ENCODE measurements at places on chromosomes 3 and 15. TPM values are rescaled to one million over a fixed set of nuclear protein-coding genes. Genes with fewer than 3 reads are reported as not detected.

DNA sequence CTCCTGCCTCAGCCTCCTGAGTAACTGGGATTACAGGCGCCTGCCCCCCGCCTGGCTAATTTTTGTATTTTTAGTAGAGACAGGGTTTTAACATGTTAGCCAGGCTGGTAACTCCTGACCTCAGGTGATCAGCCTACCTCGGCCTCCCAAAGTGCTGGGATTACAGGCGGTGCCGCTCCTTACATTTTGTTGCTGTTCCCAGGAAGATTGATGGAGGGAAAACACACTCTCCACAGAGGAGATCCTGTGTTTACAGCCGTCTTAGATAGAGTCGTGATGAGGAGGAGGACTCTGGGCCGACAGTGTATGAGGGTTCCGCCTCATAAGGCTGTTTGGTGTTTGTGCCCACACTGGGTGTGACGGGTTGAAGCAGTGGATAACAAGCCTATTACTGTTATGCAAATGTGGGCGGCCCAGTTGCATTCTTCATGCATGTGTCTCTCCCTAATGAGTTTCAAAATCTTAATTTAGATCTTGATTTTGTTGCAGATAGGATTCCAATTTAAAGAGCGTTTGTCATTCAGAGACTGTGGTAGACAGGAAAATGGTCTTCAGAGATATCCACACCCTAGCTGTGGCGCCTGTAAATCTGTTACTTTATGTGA, 60.0 kb downstream of the APBA2 start:
- no peak for DNase-seq

The GOLGA6D gene
- 0.32 TPM for polyA plus RNA-seq

GRCh38 chr3:124935264-124935663, 713 bp upstream of the MUC13 start:
- DNase-seq, result no peak

DNA sequence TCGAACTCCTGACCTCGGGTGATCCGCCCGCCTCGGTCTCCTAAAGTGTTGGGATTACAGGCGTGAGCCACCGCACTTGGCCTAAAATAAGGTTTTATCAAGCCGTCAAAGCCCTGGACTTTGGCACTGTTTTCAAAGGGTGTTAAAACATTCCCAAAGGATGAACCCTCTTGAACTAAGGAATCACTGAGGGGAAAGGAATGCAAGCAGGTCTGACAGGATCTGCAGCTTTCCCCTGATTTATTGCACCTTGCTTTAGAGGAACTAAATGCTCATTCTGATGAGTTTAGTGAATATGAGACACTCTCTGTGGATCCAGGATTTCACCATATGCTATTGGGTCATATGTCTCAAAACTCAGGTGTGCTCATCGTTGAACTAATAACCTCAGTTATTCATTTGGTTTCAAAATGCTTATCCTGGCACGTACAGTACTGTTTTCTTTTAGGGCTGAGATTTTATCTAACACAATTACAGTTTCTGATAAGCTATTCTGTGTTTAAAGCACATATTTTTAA, 63.0 kb upstream of the TSC22D2 start:
- peak; percentile 63 for DNase-seq

DNA sequence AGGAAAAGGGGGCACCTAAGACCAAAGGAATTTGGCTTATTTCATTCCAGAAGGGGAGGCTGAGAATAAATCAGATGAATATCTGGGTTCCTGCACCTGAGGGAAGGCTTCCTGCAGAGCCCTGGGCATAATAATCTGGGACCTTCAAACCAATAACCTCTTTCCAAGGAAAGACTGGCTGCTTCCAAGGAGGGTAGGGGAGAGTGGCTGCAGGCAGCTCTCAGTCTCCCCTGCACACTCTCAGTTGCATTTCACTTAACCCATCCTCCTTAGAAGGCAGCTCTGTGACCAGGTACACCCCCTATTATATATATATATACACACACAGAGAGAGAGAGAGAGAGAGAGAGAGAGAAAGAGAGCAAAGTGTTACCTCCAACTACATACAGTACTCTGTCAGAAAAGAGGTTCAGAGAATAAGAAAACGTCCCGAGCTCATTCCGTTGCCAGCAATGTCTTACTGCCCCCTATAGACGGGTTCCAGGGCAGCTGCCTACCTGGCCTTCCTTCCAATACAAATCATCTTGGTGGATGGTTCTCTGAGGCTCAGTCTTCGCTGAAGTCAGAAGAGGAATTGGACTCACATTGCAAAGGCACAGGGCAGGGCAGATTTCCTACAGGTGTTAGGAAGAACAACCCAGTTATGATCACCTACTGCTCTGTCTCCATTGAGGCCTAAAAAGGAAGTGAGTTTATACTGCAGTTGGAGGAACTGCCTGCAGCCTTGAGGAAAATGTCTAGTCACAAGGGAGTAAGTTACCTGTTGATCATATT, 26.1 kb downstream of the CAPN3 start:
- DNase-seq, result no peak

DNA sequence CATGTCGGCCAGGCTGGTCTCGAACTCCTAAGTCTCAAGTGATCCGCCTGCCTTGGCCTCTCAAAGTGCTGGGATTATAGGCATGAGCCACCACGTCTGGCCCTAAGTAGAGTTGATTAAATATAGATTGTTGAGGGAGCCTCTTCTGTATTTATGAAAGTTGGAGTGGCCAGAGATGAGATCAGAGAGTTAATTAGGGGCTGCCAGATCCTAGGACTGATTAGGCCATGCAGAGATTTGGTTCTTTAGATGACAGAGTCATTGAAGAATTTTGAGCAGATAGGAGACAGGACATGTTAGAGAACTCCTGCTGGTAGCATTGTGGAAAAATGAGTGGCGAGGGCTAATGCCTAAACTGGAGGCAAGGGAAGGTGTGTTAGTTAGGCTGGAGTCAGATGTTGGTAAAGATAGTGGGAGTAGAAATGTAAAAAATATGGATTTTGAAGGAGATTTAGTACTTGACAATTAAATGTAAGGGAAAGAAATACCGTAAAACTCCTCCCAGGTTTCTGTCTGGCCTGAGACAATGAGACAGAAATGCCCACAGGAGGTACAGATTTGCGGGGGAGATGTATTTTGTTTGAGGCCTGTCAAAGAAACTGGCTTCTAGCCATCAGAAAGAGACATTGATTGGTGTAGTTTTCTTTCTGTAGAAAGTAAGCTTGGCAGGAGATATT, 23.4 kb downstream of the SACM1L start:
- no peak for DNase-seq

The CAMP gene
- polyA plus RNA-seq, result 1.5 TPM

The DUOX1 gene
- 2.9 TPM for polyA plus RNA-seq

DNA sequence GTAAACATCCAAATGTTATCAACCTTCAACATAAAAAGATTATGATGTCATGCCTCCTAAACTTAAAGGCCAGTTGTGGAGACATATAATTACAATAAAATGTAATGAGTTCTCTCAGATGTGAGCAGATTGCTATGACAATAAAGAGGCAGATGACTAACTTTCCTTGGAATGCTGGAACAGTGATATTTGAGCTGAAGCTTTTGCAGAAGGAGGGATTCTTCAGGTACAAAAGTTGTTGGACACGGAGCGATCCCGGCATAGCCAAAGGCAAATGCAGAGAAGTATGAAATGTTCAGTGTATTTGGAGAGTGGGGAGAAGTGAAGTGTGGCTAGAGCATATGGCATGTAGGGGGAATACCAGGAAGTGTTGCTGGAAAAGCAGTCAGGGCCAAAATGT, 520.1 kb downstream of the FGF12 start:
- no peak for DNase-seq

The RLBP1 gene
- not detected for polyA plus RNA-seq

GRCh38 chr15:66836231-66837030, 134.4 kb downstream of the SMAD6 start:
- DNase-seq, result no peak

- DNase-seq, result no peak
These were observed 23.0 kb downstream of the TLNRD1 start for GRCh38 chr15:81023483-81024264.

GRCh38 chr3:14210290-14210688, 31.7 kb downstream of the LSM3 start:
- DNase-seq, result no peak

- no peak for DNase-seq
These were observed 507.7 kb downstream of the IGSF11 start for GRCh38 chr3:118526758-118527513.

GRCh38 chr3:42612928-42613327, 12.4 kb downstream of the NKTR start:
- DNase-seq, result no peak

The CCDC54 gene
- not detected for polyA plus RNA-seq

The SENP8 gene
- polyA plus RNA-seq, result 3.5 TPM

The FBXW12 gene
- polyA plus RNA-seq, result 0.84 TPM

- no peak for DNase-seq
These were observed 28.0 kb downstream of the RFTN1 start for GRCh38 chr3:16485395-16485992.

DNA sequence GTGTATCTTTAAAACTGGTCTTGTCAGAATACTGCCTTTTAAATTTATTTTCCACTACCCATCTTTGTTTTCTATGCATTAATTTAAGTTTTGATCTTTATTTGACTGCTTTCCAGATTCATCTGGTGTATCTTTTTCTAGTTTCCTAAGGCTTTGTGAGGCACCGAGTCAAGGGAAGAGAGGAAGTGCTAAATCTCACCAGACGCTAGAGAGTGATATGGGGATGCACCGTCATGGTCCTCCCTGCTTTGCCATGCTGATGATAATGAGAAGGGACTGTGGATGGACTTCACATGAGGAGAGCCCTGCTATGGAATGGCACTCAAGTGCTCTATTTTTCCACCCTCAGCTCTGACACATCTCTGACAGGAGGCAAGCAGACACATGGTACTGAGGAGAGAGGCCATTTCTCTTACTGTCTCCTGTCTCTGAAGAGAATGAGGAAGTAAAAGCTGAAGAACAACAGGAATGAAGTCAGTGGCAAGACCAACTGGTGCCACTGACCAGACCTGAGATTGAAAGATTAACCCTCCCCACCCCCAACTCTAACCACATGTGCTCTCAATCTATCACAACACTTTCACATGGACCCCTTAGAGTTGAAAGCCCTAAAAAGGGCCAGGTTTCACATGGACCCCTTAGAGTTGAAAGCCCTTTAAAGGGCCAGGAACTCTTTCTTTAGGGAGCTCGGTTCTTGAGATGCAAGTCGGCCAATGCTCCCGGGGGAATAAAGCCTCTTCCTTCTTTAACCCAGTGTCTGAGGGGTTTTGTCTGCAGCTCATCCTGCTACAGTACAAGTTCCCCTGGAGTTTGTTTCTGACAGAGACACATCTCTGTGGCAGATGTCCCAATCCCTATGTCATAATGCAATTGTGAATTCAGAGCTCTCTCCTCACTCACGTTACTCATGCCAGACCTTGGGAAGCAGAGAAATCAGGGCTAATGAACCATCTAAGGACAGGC, at the start of gene IQCF2:
IQCF2 (plus strand) TSS at position 913 of the 963 bp plus-strand sequence. CDS start 52 bp downstream, outside the sequence.
- no peak for DNase-seq

The FLNB gene
- 191 TPM for polyA plus RNA-seq

- no peak for DNase-seq
These were observed 129.5 kb downstream of the TFDP2 start for GRCh38 chr3:142019794-142020320.

DNA sequence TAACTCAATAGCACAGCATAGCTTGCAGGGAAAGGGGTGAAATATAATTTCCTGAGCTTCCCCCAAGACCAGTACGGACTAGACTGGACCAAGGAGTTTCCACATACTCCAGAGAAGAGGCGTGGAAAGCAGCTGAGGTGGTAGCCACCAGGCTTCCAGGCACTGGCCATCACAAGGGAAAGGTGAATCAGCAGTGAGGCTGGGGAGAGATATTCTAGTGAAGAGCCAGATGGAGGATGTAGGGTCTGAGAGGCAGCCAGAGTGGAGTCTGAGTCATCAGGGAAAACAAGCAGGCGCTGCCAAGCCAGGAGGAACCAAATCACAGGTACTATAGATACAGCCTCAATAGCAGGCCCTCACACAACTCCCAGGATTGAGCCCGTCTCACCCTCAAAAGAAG, 9.6 kb upstream of the RASA2 start:
- DNase-seq, result no peak

The NR1I2 gene
- 0.18 TPM for polyA plus RNA-seq

GRCh38 chr15:25535866-25536265, 97.0 kb upstream of the UBE3A start:
- no peak for DNase-seq

DNA sequence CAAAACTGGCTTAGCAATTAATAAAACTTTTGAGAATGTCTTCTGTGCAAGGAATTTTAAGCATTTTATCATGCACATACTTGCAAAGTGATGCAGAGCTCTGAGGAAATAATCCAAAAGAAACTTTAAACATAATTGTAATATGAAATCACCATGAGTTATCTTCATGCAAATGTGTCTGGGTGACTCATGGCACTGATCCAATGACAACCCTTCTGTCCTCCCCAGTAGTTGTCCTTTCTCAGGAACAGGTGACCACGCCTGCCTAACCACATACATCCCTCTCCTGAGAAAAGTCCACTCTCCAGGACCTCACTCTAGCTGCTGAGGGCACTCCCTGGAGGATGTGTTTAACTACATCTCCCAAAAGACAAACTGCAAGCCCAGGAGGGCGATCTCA, 530.6 kb upstream of the IL12A start:
- no peak for DNase-seq

- no peak for DNase-seq
These were observed 2.6 kb downstream of the CD276 start for GRCh38 chr15:73686781-73687256.

All from left renal pelvis (tissue), 4 donors.